NT2/D1 (cell line): ENCODE measurements at places on chromosomes 3 and 15.
A peak's percentile ranks its signal among the peaks of the same experiment; 100 is the strongest.

GRCh38 chr3:184815046-184815930, 3.3 kb downstream of the VPS8 start:
- DNase-seq: no peak

- DNase-seq: no peak
These were observed 54.8 kb downstream of the RASGRF1 start for GRCh38 chr15:79035814-79036213.

- DNase-seq: peak; percentile 9
These were observed 32.5 kb downstream of the PLXNA1 start for GRCh38 chr3:127015282-127016042.

- DNase-seq: no peak
These were observed 3.0 kb downstream of the MYEF2 start for GRCh38 chr15:48175126-48175525.

GRCh38 chr3:171350364-171350763, 109.8 kb downstream of the TNIK start:
- no peak for DNase-seq
